Suppressor macrophage treated with lipopolysaccharide for 4 hours (primary cell): ENCODE measurements at places on chromosomes 16 and 17.

GRCh38 chr16:9077091-9077809 lies 14.2 kb upstream of the HAPSTR1 start:
- DNase-seq, result peak; percentile 79

DNA sequence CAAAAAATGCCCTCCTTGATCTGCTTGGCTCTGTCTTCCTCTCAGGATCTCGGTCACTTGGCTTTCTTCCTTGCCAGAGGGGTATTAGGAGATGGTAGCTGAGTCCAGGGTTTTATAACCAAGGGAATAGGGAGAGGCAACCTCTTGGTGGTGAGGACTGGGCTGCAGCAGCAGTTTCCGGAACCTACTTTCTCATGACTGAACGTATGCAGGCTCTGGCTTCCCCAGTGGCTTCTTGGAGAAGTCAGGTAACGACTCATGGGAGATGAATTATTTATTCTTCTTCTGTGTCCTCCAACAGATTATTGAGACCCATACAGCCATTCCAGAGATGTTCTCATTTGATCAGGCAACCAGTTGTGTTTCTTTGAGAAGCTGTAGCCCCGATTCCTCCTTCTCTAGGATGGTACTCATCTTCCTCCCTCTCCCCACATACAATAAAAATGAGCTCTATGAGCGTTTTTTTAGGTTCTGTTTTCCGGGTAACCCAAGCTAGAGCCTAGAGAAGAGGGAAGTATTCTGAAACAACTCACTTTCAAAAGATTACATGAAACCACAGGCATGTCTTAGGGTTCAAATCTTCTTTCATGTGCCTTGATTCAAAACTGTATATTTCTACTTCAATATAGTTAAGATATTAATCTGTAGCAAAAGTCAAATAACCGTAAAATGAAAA lies 22.3 kb upstream of the DHX40 start:
- peak; percentile 25 for DNase-seq

- no peak for DNase-seq
Observed at GRCh38 chr17:72422505-72423285, 301.9 kb downstream of the SOX9 start.

DNA sequence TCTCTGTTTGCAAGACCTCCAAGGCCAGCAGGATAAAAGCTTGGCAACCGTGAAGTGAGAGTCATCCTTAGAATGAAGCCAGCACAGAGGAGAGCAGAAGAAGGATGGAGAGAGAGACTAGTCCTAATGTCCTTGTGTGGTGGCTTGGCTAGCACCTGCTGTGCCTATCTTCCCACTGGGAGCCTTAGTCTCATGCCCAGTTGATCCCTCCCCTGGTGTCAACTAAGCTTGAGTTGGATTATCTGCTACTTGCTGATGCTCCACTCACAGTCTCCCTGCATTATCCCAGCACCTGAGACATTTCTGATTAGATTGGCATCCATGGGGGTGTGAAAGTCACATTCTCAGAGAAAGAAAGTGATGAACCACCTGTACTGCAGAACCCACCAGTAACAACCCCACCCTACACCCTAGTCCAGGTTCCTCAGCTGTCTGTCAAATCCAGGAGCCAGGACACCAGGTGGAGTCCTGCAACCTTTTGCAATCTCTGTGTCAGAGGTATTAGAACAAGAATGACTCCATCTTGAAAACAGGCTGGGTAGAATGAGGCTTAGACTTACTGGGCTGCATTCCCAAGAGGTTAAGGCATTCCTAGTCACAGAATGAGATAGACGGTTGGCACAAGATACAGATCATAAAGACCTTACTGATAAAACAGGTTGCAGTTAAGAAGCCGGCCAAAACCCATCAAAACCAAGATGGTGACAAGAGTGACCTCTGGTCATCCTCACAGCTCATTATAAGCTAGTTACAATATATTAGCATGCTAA lies 460.2 kb upstream of the C16orf82 start:
- no peak for DNase-seq

DNA sequence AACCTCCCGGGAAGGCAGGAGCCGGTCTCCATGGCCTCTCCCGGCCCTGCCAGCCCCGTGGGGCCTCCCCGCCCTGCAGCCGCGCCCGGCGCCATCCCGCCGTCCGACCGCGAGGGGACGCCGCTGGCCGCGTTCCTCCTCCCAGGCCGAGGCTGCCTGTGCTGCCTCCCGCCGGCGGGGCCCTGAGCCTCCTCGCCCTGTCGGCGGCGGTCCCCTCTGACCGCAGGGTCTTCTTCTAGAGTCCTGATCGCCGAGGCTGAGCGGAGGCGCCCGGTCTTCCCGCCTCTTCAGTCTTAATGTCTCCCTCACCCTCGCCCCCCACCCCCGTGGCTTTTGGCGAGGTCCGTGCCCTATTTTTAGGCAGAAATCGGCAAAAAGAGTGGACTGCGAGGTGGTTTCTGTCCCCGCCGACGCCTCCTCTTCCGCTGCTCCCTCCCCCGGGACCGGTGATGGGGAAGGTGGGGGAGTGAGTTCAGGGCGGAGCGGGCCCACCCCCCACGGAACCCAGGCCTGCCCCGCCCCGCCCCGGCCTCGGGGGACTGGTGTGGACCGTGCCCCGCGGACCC lies 794 bp upstream of the CPNE7 start:
- peak; percentile 75 for DNase-seq

DNA sequence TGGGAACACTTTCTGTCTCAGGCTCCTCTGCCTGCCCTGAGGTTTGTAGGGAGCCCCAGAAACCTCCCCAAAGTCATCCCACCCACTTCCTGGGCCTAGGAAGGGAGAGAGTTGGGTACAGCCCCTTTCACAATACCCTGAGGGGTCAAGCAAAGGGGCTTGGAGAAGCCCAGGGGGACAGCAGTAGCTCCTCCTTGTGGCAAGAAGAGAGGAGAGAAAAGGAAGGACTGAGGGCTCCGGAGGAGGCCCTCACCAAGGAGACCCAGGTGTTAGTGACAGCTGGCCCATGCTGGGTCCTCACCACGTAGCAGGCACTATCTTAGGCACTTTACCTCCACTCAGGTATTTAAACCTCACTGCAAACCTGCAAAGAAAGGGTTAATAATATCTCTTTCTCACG lies 112.8 kb downstream of the IRX5 start:
- no peak for DNase-seq

GRCh38 chr16:67063008-67063407 lies 34.1 kb downstream of the CBFB start:
- DNase-seq, result no peak

DNA sequence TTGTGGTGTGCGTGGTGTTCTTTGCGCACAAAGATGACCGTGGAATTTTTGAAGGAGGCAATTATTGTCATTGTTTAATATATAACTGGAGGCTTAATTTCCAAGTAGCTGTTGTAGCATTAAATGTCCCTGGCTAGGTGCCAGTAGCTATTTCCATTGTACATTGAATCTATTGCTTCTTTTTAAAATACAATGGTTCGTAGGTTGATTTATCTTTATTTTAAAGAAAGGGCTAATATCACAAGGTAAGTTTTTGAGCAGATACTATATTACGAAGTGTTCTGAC lies 127.1 kb downstream of the RPTOR start:
- DNase-seq, result no peak

- DNase-seq, result no peak
Observed at GRCh38 chr17:21371511-21372081, 4.6 kb upstream of the KCNJ12 start.

DNA sequence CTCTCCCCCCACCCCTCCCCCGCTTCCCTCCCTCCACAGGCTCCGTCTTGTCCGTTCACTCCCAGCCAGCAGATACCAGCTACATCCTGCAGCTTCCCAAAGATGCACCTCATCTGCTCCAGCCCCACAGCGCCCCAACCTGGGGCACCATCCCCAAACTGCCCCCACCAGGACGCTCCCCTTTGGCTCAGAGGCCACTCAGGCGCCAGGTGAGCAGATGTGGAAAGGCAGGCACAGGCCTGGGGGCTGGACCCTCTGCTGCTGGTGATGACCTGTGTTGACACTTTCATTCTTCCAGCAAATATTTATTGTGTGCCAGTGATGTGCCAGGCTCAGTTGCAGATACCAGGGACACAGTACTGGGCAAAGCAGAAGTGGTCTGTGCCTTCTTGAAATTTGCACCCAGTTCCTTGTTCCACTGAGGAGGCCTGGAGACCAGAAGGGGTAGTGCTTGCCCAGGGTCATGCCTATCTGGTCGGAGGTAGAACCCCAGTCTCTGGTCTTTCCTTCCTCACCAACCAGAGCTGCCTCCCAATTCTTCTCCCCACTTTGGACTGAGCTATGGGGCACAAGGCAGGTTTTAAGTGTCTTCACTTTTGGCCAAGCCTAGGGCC lies 10.3 kb upstream of the ABCC3 start:
- peak; percentile 43 for DNase-seq

- no peak for DNase-seq
Observed at GRCh38 chr16:81620796-81621195, 158.3 kb upstream of the PLCG2 start.
